ENCODE measurements at places on chromosomes 12 and 14.

DNA sequence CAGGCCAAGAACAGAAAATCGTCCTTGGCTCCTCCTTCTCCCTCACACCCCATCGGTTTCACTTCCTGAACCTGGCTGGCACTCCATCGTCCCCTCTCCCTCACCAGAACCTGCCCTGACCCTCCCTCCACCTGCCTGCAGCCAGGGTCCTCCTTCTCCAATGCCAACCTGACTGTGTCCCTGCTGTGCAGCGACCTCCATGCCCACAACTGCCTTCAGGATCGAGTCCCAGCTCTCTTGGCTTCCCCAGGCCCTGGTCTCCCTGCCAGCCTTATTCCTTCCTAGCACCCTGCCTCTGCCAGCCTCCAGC lies 19.8 kb downstream of the HVCN1 start:
- no peak for DNase-seq

DNA sequence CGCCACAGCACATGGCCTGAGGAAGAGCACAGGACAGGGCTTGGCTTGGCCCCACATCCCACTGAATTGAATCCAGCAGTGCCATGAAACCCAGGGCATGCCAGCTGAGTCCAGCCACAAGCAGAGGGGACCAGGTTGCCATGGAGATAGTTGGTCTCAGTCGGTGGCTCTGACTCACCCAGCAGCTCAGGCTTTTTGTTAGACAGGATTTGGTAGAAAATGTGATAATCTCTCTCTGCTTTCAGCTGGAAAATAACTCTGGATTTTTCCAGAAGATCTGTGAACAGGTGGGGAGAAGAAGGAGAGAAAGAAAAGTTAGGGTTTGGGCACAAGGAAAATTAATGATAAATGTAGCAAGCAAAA lies 4.8 kb downstream of the MYH7 start:
- no peak for DNase-seq

DNA sequence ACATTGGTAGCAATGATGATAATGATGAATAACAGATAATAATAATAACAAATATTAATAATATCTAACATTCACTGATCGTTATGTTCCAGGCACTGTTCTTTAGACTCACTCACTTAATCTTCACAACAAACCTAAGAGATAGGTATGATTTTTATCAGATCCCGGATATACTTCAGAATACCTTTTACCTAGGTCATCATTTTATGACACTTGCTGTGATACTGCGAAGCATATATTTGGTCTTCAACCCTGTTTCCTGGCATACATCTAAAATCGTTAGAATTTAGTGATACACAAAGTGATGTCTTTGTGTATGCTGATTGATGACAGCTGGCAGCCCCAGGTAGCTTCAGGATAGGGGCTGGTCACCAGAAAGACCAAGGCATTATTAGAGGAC lies 46.1 kb downstream of the SLC41A2 start:
- no peak for DNase-seq

DNA sequence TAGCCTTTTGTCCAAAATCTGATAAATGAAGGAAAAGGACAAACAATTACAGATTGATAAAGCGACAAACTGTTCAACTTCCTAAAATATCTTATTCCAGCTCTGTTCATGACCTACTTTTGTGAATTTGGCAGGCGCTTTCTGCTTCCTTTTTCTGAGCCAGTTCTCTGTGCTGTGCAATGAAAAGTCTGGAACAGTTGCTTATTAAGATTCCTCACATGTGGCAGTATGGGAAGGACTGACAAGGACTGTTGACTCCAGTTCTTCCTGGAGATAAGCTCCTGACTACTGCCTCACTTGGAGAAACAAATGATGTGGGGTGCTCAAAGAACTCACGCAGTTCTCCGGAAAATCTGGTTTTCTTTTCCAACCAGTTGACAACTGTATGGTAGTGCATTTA lies 58.3 kb upstream of the ANP32D start:
- DNase-seq: no peak

GRCh38 chr14:101620031-101620788 lies 58.9 kb downstream of the DIO3 start:
- DNase-seq: no peak

- no peak for DNase-seq
Measured at GRCh38 chr12:114412825-114413749, 7.1 kb upstream of the TBX5 start.

DNA sequence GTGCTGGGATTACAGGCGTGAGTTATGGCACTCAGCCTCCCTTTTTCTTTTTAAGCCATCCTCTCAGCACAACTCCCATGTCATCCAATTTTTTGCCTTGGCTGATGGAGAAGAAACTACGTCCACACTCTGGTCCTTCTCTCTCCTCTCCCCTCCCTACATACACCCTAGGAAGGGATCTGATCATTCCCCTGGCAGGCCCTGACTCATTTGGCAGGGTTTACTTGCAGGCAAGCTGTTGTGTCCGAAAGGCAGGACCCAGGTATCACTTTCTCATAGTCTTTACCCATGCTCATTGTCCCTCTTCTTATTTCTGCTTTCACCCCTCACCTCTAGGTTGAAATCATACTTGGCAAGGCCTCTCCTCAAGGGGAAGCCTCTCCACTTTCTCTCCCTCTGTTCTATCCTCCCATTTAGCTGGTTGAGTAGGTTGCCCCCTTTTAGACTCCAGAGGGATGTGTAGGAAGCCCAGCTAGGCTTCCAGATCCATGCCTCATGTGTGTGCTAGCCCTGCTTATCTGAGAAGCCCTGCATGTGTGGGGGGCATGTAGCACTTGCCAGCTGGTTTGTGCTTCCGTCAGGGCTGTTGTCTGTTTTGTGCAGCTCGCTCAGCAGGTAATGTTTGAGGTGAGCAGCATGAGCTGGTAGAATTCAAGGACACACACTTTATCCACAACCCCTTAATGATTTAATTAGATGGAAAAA lies 14.8 kb downstream of the GPR19 start:
- no peak for DNase-seq

DNA sequence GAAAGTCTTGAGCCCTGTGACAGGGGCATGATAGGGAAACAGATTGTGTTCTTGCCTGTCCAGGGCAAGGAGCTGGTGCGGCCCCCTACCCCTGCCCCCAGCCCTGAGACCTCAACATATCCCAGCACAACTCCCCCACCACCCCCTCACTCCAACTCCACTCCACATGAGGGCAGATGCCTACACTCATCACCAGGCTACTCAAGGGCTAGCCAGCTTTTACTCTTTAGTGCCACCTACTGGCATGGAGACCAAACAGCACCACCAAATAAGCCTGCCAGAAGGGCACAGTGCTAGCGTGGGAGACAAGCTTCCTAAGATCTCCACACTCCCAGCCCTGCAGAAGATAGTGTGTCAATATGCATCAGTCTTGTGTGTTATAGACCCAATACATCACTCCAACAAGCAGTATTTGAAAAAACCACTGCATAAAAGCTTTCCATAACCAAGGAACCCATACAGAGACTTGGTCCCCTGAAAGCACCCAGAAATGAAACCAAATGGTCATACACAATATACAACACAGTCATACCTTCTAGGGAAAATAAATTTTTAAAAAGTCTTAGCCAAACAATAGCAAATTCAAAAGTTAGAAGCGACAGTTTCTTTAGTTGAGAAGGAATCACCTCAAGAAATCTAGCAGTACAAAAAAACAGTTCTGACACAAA lies 154.4 kb downstream of the KCNK10 start:
- peak; percentile 2 for DNase-seq

- no peak for DNase-seq
Measured at GRCh38 chr14:100323942-100324307, 786 bp downstream of the SLC25A47 start.

DNA sequence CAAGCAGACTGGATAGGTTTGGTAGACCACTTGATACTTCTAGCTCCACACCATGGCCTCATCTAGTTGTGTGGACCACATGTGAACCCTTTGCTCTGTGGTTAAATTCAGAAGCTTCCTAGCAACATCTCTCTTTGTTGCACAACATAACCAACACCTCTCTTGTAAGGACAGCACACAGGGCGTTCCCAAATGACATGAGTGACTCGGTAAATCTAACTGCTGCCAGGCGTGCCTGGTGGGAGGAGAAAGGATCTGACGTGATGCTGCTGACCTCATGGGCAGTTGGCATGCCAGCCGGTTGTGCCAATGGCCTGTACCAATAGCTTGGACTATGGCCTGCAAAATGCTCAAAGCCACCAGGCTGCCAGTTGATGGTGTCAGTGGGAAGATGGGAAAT lies 93.8 kb downstream of the CPSF2 start:
- DNase-seq: no peak

DNA sequence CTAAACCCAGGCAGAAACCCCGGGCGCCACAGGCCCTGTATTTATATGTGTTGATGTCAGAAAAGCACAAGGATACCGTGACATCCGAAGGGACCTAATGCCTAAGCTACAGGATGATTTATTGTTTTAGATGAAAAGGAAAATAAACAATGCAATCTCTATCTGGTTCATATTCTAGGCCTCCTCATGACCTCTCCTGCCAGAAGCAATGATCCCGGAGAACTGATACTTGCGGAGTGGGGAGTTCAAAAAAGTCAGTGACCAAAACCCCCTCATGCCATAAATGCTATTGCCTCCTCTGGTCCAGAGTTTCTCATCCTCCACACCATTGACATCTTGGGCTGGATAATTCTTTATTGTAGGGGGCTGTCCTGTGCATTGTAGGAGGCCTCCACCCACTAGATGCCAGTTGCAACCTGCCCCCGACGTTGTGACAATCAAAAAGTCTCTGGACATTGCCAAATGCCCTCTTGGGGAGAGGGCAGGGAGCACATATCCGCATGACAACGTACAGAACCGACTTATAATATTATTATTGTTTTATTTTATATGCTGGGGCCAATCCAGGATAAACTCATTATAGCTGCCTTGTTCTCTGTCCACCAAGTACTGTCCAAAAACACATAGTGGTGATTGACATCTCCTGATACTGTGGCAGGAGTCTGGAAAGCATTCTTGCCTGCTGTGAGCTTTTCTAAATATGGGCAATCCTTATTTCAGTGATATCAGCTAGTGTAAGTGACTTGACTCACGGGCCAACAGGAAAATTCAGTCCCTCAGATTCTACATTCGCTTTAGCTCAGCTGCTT lies 1.1 kb upstream of the CSRP2 start:
- DNase-seq: no peak

DNA sequence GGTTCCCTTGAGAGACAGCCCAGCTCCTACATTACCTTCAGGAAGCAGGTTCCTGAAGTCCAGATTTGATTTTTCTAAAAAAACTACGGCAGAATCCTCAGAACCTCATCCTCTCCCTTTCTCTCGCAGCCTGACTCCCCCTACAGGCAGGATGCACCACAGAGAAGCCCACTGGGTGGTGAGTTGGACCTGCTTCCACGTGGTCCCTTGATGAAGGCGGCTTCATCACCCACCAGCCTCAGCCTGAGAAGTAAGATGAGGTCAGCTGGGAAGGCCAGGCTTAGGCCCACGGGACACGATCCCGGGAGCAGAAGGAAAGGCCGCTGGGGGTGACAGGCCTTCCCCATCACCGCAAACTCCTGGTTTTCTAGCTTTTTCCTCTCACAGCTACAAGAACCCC lies 83.0 kb downstream of the ACTN1 start:
- no peak for DNase-seq

DNA sequence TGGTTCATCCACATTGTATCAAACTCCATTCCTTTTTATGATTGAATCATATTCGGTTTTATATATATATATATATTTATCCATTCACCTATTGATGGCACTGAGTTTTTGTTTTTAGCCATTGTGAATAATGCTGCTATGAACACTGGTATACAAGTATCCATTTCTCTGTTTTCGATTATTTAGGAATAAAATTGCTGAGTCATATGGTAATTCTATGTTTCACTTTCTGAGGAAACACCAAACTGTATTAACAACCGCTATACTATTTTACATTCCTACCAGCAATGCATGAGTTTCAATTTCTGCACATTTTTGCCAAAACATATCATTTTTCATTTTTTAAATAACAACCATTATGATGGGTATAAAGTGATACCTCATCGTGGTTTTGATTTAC lies 104.7 kb downstream of the C12orf42 start:
- DNase-seq: no peak

DNA sequence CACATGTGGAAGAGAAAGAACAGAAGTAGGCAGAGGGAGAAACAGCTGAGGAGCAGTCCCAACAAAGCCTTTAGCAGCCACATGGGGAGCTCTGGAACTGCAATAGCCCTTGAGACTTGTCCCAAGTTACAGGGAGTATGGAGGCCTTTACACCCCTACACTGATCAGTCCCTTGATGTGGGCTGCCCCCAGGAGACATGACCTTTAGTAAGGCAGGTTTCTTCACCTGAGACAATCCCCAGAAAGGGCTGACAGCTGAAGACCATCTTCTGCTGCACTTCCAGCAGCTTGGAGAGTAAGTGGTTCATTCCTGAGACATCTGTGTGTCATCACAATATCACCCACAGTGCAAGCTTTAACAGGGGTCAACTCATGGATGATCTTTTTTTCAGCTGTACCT lies 8.6 kb upstream of the SNAPC1 start:
- no peak for DNase-seq

GRCh38 chr12:69052613-69053408 lies 119.8 kb upstream of the CPM start:
- DNase-seq: no peak

DNA sequence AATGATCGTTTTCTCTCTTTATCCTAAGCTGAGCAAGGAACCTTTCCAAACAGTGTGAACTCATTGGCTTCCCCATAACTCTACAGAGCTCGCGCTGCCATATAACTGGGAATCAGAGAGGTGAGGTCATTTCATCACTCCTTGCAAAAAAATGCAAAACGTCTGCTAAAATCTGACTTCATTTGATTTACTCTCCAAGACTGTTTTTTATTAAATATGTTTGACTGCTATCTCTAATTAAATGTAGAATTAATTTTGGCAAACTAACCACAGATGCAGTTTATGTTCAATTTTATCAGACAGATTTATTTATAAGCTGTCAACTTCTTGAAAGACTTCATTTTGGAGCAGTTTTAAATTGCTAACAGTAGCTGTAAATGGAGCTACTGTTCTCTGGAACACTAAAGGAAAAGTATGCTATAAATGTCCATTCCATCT lies 131.6 kb upstream of the SOX5 start:
- no peak for DNase-seq

DNA sequence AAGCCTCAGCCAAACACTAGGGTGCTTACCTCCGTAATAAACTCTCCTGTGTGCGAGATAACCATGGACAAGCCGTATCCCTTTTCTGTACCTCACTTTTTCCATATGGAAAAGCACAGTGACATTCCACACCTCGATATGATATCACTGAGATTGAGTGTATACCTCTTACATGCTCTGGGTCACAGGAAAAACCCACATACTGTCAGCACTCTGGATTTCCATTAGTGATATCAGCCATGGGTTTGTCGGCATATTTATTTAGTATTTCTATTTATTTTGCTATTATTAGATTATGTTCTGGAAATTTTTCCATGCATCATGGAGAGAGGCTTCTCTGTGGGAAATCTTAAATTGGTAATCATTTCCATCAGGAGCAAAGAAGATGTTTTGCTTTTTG lies 28.0 kb upstream of the DAAM1 start:
- DNase-seq: no peak

DNA sequence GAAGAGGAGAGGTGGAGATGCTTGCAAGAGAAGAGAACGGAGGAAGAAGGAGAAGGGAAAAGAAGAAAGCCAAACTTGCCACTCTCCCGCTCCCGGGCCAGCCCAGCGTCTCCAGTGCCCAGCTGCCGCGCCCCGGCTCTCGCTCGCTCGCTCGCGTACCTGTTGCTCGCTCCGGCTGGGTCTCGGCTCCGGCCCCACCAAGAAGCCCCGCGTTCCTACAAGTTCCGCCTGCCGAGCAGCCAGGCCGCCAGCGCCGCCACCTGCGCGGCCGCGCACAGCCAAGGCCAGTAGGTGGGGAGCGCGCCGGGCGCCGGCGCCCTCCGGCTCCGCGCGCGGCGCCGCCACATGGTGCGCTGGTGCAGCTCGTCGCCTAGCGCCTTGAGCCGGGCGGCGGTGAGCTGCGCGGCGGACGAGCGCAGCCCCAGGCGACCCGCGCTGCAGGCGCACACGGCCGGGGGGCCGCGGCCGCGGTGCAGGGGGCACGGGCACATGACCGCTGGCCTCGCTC lies 370 bp downstream of the HRK start:
- DNase-seq: peak; percentile 21
